SJSA1 (cell line): ENCODE measurements at places on chromosomes 5 and 9. TPM values are rescaled to one million over a fixed set of nuclear protein-coding genes. Genes with fewer than 3 reads are reported as not detected.
A peak's percentile ranks its signal among the peaks of the same experiment; 100 is the strongest.

DNA sequence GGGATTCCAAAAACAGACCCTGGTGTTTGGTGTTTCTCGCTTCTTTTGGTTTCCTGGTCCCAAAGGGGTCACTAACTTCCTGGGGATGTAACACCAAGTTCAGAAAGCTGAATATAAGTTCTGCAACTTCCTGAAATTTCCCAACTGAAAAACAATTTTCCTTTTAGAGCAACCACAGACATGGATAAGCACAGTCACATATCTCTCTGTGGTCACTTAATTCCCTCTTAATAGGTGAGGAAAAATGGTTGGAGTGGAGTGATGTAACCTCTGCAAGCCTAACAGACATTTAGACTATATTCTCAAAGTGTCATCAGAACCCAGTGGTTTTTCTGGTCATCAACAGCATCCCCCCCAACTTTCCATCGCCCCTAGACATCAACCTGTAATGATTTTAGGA is 135.3 kb downstream of the PRELID2 start:
- H3K4me3 ChIP-seq = no peak overlapping the region
- no peak overlapping the region for H3K27ac ChIP-seq
- no peaks in the 10 kb centered on the region for H3K36me3 ChIP-seq
- no peaks in the 10 kb centered on the region for H3K27me3 ChIP-seq
- H3K4me1 ChIP-seq = no peaks in the 10 kb centered on the region

DNA sequence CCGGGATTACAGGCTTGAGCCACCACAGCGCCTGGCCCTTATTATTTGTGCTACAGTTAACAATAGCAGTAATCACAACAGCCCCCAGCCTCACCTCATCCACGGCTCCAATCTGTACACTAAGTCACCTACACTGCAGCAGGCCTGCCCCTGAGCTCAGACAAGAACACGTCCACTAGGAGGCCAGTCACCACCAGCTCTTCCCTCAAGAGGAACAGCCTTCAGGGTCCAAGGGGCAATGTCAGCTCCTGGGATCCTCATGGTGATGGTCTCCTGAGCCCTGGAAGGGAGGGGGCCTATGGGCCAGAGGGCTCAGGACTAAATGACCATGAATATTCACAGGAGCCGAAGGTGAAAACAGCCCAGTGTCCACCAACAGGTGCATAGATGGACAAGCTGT is 67.7 kb downstream of the VAV2 start:
- H3K4me1 ChIP-seq = no peaks in the 10 kb centered on the region
- H3K36me3 ChIP-seq = peaks cover 30% of the 10 kb centered on the region
- H3K27me3 ChIP-seq = no peaks in the 10 kb centered on the region

DNA sequence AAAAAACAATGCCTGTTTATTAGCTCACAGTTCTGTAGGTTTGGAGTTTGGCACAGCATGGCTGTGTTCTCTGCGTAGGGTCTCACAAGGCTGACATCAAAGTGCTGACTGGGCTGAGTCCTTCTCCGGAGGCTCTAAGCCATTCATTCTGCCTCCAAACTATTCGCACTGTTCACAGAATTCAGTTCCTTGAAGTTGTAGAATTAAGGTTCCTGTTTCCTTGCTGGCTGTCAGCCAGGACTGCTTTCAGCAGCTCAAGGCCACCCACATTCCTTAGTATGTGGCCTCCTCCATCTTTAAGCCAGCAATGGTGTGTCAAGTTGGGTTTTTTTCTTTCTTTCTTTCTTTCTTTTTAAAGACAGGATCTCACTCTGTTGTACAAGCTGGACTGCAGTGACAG is 161.9 kb downstream of the CDH6 start:
- DNase-seq = no peak
- H3K27me3 ChIP-seq = no peaks in the 10 kb centered on the region
- no peak overlapping the region for H3K4me3 ChIP-seq
- no peaks in the 10 kb centered on the region for H3K4me1 ChIP-seq
- H3K36me3 ChIP-seq = no peaks in the 10 kb centered on the region

- no peaks in the 10 kb centered on the region for H3K27me3 ChIP-seq
- H3K4me3 ChIP-seq = no peak overlapping the region
- H3K27ac ChIP-seq = no peak overlapping the region
- no peak for DNase-seq
- no peaks in the 10 kb centered on the region for H3K36me3 ChIP-seq
Observed at GRCh38 chr5:88665750-88666215, 217.2 kb downstream of the MEF2C start.

DNA sequence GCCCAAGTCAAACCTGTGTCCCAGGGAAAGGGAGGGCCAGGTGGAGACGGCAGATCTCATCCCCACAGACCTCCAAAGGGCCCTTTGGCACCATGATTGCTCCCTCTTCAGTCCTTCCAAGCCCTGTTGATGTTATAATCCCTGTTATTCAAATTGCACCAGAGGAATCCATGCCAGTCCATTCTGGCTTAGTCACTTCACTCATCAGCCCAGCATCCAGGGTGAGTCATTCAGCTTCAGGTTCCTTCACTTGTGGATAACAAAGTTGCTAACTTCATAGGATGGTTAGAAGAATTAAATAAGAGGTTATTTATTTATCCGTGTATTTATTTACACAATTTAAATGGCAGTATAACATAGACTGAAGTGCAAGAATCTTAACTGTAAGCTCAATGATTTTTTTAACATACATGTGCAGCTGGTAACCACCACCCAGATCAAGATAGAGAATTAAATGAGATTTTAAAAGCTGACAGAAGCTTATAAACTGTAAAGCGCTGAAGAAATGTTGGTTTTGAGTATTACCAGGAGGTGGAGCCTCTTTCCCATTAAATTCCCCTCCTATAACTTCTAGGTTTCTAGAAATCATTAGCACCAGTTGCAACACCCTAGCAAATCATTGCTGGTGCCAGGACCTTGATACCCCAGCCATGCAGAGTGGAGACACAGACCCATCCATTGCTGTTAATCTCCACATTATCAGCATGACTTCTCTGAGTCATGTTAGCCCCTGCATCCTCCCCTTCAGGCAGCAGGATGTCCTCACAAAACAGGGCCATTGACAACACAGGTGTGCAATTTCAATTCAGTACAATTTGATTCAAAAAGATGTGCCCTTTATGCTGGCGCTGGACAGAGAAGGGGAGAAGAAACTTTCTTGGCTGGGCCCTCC is 77.4 kb downstream of the SEC61B start:
- H3K36me3 ChIP-seq = no peaks in the 10 kb centered on the region
- H3K27ac ChIP-seq = no peak overlapping the region
- H3K27me3 ChIP-seq = no peaks in the 10 kb centered on the region
- no peak overlapping the region for H3K4me3 ChIP-seq

DNA sequence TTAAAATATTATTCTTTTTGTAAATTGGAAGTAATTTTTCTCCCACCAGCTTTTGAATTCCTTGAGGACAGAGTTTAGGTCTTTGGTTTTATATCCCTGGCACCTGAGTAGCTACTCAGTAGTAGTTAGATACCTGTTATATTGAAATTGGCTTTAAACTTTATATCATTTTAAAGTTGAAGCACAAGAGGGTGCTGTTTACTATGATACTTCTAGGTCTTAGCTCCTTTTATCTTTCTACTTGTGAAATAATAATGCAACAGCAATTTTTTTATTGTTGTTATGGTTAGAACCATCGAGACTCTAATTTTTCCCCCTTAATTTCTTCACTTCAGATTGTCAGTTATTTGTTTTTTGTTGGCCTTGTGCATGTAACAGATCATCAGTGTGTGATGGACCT is 46.3 kb downstream of the AP3S1 start:
- no peaks in the 10 kb centered on the region for H3K27me3 ChIP-seq
- 0 out of 2 replicates have a peak, but pooled peaks cover 3% of the 10 kb centered on the region for H3K4me1 ChIP-seq
- H3K36me3 ChIP-seq = peaks cover 3% of the 10 kb centered on the region; the same call in 1 of the 2 replicates
- DNase-seq = peak; percentile 43
- no peak overlapping the region for H3K4me3 ChIP-seq

DNA sequence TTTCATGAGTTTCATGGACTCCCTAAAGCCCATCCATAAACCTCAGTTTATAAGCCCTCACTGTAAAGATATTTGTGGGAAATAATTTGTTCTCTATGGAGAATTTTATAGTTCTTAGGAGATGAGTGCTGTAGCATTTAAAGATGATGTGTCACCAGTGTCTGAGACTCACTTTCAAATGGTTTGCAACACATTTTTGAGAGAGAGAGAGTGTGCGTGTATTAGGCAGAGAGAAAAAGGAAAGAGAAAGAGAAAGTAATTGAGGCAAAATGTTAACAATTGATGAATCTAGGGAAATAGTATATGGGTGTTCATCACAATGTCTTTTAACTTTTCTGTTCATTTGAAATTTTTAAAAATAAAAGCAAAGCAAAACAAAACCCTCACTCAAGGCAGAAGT is 479.0 kb downstream of the ZSWIM6 start:
- no peaks in the 10 kb centered on the region for H3K36me3 ChIP-seq
- H3K27ac ChIP-seq = no peak overlapping the region
- no peaks in the 10 kb centered on the region; the same call in 1 of the 2 replicates for H3K4me1 ChIP-seq
- no peaks in the 10 kb centered on the region for H3K27me3 ChIP-seq
- no peak for DNase-seq

DNA sequence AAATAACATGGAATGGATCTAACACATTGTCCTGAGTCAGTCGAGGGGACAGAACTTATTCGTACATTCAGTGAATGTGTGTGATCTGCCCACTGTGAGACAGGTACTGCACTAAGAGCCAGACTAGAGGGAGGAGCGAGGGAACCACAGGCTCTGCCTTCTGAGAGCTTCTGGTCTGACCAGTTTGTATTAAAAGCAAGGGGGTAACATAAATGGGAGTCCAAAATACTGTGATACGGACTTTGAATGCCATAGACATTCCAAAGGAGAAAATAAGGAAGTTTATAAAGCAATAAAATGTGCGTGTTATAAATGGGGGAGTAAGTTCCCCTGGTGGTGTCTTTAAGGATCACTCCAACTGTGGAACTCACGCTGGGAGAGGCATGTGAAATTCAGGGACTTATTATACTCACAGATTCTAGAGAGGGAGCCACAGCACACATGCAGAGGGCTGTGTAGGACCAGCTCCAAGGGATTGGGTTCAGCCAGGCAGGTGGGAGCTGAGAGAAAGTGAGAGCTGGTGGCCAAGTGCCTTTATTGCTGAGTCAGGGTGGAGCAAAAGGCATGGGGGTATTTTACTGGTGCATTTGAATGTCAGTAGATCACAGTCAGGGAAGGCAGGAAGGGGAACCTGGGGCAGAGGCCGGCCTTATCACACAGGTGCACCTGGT is 186.5 kb upstream of the WWC1 start:
- H3K27ac ChIP-seq = no peak overlapping the region; the same call in 1 of the 2 replicates
- H3K36me3 ChIP-seq = no peaks in the 10 kb centered on the region; the same call in 1 of the 2 replicates
- H3K4me1 ChIP-seq = peaks cover 24% of the 10 kb centered on the region
- no peaks in the 10 kb centered on the region for H3K27me3 ChIP-seq

DNA sequence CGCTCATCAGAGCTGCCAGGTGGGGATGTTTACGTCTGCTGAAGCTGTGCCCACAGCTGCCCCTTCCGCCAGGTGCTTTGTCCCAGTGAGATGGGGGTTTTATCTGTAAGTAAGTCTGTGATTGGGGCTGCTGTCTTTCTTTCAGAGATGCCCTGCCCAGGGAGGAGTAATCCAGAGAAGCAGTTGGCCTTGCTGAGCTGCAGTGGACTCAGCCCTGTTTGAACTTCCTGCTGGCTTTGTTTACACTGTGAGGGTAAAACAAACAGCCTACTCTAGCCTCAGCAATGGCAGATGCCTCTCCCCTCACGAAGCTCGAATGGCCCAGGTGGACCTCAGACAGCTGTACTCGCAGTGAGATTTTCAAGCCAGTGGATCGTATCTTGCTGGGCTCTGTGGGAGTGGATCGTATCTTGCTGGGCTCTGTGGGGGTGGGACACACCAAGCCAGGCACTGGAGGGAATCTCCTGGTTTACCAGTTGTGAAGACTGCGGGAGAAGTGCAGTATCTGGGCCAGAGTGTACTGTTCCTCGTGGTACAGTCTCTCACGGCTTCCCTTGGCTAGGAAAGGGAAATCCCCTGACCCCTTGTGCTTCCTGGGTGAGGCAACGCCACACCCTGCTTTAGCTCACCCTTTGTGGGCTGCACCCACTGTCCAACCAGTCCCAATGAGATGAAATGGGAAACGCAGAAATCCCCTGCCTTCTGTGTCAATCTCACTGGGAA is 530.1 kb upstream of the DMAC1 start:
- no peak overlapping the region for H3K4me3 ChIP-seq
- H3K27ac ChIP-seq = no peak overlapping the region
- no peak for DNase-seq
- no peaks in the 10 kb centered on the region for H3K27me3 ChIP-seq
- no peaks in the 10 kb centered on the region for H3K36me3 ChIP-seq

- DNase-seq = no peak
- peaks cover 1% of the 10 kb centered on the region; the same call in 1 of the 2 replicates for H3K36me3 ChIP-seq
- H3K27ac ChIP-seq = no peak overlapping the region
- peaks cover 10% of the 10 kb centered on the region for H3K4me1 ChIP-seq
Observed at GRCh38 chr5:60649288-60649917, 50.6 kb downstream of the DEPDC1B start.

DNA sequence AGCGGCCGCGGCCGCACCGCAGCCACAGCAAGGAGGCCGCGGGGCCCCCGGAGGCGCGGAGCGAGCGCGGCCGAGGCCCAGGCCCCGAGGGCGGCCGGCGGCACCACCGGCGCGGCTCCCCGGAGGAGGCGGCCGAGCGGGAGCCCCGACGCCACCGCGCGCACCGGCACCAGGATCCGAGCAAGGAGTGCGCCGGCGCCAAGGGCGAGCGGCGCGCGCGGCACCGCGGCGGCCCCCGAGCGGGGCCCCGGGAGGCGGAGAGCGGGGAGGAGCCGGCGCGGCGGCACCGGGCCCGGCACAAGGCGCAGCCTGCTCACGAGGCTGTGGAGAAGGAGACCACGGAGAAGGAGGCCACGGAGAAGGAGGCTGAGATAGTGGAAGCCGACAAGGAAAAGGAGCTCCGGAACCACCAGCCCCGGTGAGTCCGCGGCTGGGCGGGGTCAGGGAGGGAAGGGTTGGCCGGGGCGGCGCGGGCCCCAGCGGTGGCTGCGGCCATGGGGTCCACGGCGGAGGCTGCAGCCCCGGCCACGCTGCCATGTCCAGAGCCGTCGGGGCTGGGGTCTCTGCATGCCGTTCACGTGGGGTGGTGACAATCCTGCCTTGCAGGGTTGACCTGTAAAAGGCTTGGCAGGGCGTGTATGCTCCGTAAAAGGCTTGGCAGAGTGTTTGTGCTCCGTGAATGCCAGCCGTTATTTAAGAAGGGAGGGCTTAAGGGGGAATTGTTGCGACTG is 146.0 kb downstream of the CACNA1B start:
- H3K27me3 ChIP-seq = peaks cover 35% of the 10 kb centered on the region
- no peak overlapping the region for H3K27ac ChIP-seq
- no peak overlapping the region for H3K4me3 ChIP-seq
- no peaks in the 10 kb centered on the region for H3K4me1 ChIP-seq
- no peaks in the 10 kb centered on the region for H3K36me3 ChIP-seq

DNA sequence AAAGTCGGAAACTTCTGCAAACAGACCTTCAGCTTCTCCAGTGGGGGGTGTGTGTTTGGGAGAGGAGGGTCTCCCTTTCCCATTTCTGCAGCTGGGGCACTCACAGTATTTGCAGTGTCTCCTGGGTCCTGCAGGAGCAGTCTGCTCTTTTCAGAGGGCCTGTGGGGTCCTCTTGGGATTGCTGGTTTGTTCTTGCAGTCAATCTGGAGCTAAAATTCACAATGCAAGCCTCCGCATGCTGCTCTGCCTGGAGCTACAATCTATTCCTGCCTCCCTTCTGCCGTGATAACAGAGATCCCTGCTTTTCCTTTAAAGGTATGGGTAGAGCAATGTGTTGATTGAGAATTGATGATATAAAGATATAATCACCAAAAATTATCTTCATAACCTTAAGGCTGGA is 43.2 kb downstream of the ZNF462 start:
- no peaks in the 10 kb centered on the region for H3K36me3 ChIP-seq
- H3K4me1 ChIP-seq = no peaks in the 10 kb centered on the region
- no peak for DNase-seq
- H3K27ac ChIP-seq = no peak overlapping the region

The GPRIN1 gene
- total RNA-seq = 15.0 and 15.6 TPM in 2 replicates

The PCDHB6 gene
- total RNA-seq = 0.29 and 0.50 TPM in 2 replicates
